GM23338 (cell line): ENCODE measurements at places on chromosomes 4 and X. TPM values are rescaled to one million over a fixed set of nuclear protein-coding genes. Genes with fewer than 3 reads are reported as not detected.

DNA sequence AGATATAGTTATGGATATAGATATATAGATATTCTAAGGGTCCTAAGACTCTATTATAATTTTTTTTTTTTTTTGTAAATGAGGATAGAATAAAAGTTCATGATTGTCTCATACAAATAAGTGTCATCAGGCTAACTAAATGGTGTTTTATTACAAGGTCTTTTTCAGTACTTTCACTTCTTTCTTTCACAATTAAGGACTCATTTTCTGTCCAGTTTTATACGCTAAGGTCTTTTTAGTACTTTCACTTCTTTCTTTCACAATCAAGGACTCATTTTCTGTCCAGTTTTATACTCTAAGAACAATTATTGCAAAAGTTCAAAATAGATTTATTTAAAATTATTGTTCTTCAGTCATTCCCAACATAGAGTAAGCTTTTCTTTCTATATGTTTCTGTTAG is 32.7 kb downstream of the RUFY3 start:
- H3K4me1 ChIP-seq: no peaks in the 10 kb centered on the region
- no peak overlapping the region for H3K4me3 ChIP-seq
- H3K36me3 ChIP-seq: no peaks in the 10 kb centered on the region

Gene PPEF2
- 0.58 TPM in 1 of 2 replicates, not detected in the other for total RNA-seq

Gene ADH1C
- total RNA-seq: not detected in 2 replicates

- H3K27me3 ChIP-seq: no peaks in the 10 kb centered on the region
- H3K27ac ChIP-seq: 0 out of 2 replicates have a peak overlapping the region, but pooled peaks have one; percentile 63
- peaks cover 25% of the 10 kb centered on the region for H3K4me1 ChIP-seq
- H3K36me3 ChIP-seq: peaks cover 7% of the 10 kb centered on the region; the same call in 1 of the 2 replicates
- peak overlapping the region; percentile 60 for H3K4me3 ChIP-seq
Observed at GRCh38 chrX:137566746-137567679, 1.1 kb downstream of the ZIC3 start.

Gene FRG2
- total RNA-seq: not detected in 2 replicates

DNA sequence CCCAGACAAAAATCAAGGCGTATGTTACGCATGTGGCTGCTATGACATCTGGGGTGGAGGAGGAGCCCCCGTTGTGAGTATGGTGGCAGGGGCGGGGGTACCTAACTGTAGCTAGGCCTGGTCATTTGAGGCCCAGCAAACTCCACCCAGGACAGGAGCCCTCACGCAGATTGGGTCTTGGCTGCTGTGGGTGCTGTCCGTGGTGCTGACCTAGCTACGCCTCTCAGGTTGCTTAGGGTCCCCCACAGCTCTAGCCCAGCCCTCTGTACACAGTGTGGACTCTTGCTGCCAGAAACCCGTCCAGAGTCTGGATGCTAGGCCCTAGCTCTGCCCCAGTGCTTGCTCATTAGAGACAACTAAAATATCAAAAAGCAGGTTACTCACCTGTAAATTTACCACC is 146.7 kb upstream of the PSAPL1 start:
- H3K27ac ChIP-seq: no peak overlapping the region
- H3K27me3 ChIP-seq: no peaks in the 10 kb centered on the region
- DNase-seq: peak; percentile 84
- H3K4me3 ChIP-seq: no peak overlapping the region
- 0 out of 2 replicates have a peak, but pooled peaks cover 6% of the 10 kb centered on the region for H3K36me3 ChIP-seq

DNA sequence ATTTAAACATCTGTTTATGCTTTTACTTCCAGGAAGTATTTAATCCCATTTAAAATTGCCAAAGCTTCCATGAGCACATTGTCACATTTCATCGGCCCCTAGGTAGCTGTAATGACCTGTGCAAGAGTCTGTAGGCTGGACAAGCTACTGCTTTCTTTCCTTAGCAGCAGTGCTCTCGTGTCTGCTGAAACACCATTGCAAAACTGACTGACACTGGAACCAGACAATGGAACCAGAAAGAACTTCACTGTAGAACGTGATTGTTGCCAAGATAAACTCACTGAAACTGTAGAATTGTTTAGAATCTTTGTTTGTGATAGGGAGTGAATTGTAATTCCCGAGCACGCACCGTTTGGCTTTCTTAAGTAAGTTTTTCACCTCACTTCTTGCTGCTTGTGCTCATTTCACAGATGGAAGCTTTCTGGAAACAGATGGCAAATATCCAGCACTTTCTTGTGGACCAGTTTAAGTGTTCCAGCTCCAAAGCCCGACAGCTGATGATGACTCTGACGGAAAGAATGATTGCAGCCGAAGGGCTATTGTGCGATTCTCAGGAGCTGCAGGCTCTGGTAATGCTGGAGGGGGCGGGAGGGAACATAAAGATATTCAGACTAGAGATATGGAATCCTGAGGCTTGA is 36.9 kb downstream of the EVC start:
- peaks cover 18% of the 10 kb centered on the region for H3K4me1 ChIP-seq
- peaks cover 7% of the 10 kb centered on the region; the same call in 1 of the 2 replicates for H3K36me3 ChIP-seq
- no peaks in the 10 kb centered on the region for H3K27me3 ChIP-seq

DNA sequence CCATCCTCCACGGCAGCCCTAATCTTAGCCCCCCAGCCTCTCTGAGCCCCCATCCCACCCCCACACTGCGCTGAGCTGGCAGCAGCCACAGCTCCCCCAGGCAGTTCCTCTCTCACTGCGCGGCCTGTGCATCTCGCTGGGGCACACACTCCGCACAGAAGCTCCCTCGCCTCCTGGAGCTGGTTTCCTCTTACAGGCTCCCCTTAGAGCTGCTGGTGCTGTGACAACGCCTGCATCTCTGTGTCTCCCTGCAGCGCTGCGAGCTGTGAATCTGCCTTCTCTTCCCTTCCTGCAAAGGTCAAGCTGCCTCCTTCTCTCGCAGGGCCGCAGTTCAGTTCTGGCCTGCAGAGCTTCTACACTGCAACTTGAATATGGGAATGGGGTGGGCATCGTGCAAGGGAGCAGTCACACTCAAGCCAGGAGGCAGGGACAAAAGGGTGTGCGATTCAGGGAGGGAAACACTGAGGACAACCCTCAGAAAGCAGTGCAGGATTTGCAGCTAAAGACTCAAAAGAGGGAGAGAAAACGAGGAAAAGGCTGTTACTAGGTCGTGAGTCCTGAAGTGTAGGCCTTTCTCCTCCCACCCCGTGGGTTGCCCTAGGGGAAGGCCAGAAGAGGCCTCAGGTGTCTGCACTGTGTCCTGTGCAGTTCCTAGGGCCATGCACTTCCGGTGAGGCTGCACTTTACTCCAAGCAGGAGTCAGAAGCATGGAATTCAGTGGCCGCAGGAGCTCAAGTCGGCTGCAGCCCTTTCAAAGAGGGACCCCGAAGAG is 87.0 kb downstream of the BCOR start:
- peaks cover 89% of the 10 kb centered on the region for H3K27me3 ChIP-seq
- no peak overlapping the region for H3K4me3 ChIP-seq
- H3K36me3 ChIP-seq: no peaks in the 10 kb centered on the region
- H3K27ac ChIP-seq: no peak overlapping the region
- DNase-seq: no peak

DNA sequence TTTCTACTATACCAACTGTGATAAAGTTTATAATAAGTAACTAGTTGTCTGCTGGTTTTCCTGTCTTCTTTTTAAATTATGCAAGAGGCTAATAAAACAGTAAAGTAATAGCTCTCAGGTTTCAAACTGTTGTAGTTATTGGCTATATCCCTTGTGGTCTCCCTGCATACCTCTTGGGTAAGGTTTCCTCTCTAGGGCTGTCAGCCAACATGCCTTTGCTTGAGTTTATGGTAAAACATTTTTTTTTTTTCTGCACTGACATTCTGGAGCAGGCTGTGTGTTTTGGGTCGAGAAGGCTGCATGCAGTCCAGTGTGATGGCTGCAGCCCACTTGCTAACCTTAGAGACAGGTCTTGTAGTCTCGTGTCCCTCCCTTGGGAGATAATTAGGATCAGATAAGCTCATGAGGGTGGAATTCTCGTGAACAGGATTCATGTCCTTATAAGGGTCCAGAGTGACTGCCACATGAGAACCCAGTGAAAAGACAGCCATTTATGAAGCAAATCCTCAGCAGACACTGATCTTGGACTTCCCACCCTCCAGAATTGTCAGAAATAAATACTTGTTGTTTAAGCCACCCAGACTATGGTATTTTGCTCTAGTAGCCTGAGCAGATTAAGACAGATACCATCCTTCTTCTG is 831.2 kb downstream of the CCSER1 start:
- H3K36me3 ChIP-seq: no peaks in the 10 kb centered on the region
- peak; percentile 7 for DNase-seq
- H3K4me3 ChIP-seq: no peak overlapping the region
- H3K27me3 ChIP-seq: no peaks in the 10 kb centered on the region

Gene GDPD2
- total RNA-seq: 10.3 and 11.3 TPM in 2 replicates

Gene GATA1
- total RNA-seq: not detected in 2 replicates

Gene PAGE4
- total RNA-seq: not detected in 2 replicates

DNA sequence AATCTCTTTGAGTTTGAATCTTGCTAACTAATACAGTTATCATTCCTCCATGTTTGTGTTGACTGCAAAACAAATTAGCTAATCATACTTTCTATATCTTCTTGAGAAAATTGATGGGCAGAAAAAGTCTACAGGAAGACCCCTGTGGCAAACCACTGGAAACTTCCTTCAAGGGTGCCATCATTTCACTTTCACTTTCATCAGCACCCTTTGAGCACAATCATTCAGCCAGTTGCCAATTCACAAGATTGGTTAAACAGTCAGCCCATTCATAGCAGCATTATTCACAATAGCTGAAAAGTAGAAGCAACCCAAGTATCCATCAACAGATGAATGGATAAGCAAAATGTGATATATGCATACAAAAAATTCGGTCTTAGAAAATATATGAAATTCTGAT is 101.5 kb downstream of the CCDC160 start:
- no peaks in the 10 kb centered on the region for H3K4me1 ChIP-seq
- no peak overlapping the region for H3K27ac ChIP-seq
- no peaks in the 10 kb centered on the region for H3K27me3 ChIP-seq
- DNase-seq: no peak
- no peak overlapping the region for H3K4me3 ChIP-seq
- H3K36me3 ChIP-seq: no peaks in the 10 kb centered on the region

Gene PARM1
- 9.4 and 10.4 TPM in 2 replicates for total RNA-seq

- no peak overlapping the region for H3K4me3 ChIP-seq
- H3K27ac ChIP-seq: peak overlapping the region; percentile 92
- H3K27me3 ChIP-seq: no peaks in the 10 kb centered on the region
- no peak for DNase-seq
Observed at GRCh38 chr4:2595436-2595835, 59.0 kb downstream of the FAM193A start.

DNA sequence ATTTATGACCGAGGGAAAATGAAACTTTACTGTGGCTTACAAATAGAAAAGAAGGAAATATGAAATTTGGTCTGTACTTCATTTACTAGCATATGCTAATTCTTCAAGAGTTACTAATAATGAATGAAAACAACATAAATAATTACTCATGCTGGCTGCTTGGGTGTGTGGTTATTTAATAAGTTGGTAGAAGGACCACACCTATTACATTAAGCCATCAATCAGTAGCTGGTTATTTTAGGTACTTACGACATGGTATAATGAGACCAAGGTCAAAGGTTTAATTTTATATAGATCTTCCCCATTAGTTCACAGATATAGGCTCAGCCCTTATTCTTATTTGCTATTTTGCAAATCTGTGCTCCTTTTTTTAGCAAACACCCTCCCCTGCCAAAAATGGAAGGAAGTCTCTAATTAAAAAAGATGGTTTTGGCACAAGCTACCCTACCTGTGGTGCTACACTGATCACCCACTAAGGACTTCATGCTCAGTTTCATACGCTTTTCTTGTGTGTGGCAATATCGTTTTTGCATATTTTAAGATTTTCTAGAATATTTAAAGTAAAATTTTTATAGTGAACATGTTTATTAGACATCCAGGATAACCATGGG is 14.1 kb downstream of the TMPRSS11D start:
- no peak overlapping the region for H3K27ac ChIP-seq
- no peak overlapping the region for H3K4me3 ChIP-seq
- H3K4me1 ChIP-seq: no peaks in the 10 kb centered on the region
- no peaks in the 10 kb centered on the region for H3K27me3 ChIP-seq
- DNase-seq: no peak

Gene BRS3
- total RNA-seq: not detected in 2 replicates

Gene CITED1
- total RNA-seq: 0.45 and 2.1 TPM in 2 replicates

Gene EFHC2
- total RNA-seq: 2.6 and 3.1 TPM in 2 replicates

GRCh38 chr4:63492515-63492914 is 916.7 kb downstream of the TECRL start:
- no peaks in the 10 kb centered on the region for H3K27me3 ChIP-seq
- H3K4me1 ChIP-seq: peaks cover 9% of the 10 kb centered on the region; the same call in 1 of the 2 replicates

- H3K27ac ChIP-seq: no peak overlapping the region
- no peak for DNase-seq
- peaks cover 5% of the 10 kb centered on the region; the same call in 1 of the 2 replicates for H3K4me1 ChIP-seq
- H3K27me3 ChIP-seq: no peaks in the 10 kb centered on the region
Observed at GRCh38 chr4:139266208-139266582, 13.8 kb downstream of the MGARP start.
